KBM-7 (cell line): ENCODE measurements at places on chromosomes 1 and 21.

DNA sequence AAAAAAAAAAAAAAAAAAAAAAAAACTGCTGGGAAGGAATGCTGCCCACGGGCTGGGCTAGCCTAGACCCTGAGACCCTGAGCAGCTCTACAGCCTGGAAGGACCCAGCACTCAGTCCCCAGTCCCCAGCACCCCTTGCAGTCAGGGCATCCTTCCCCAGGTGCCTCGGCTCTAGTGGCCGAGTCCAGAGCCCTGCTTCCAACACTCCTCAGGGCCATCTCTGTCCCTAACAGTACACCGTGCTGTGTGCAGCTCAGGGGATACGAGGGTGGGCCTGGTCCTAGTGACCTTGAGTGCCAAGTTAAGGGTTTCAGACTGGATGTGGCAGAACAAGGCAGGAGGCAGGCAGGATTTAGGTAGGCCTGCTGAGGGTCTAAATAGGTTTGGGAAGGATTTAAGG is 50.2 kb upstream of the LRP8 start:
- no peak for DNase-seq

GRCh38 chr1:160911441-160911840 is 26.5 kb upstream of the ITLN1 start:
- DNase-seq: no peak

DNA sequence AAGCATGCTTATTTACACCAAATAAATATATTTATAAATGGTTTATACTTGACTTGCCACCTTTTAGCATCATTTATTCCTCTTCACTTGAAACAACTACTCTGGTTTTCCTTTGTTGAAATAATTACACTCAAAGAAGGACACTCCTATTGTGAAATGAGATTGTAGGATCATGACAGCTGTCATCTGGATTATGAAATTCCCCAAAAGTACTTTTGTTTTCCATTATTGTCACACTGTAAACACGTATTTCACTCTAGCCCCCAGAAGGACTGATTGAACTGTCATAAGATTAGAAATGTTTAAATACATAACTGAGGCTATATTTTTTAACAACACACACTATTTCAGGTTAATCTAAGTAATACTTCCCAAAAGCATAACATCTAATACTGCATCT is 593.8 kb downstream of the LRRIQ3 start:
- DNase-seq: no peak

- DNase-seq: no peak
Measured at GRCh38 chr1:18300376-18300775, 180.4 kb upstream of the KLHDC7A start.

DNA sequence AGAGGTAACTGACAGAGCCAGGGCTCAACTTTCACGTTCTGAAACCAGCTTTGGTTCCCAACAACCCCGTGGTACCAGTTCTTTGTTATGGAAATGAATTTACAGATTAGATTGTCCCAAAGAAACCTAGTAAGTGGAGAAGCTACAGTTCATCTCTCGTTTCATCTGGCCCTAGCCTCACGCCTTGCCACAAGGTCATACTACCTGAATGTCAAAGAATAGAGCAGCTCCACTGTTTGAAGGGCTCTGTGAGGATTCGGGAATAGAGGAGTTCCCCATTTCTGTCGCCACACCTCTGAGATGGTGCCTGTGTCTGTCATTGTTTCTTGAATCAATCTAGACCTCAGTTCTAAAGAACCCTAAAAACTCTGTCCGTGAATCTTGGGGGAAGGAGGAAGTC is 15.0 kb upstream of the CDC42 start:
- DNase-seq: no peak

GRCh38 chr1:227093309-227093708 is 153.2 kb downstream of the COQ8A start:
- no peak for DNase-seq

DNA sequence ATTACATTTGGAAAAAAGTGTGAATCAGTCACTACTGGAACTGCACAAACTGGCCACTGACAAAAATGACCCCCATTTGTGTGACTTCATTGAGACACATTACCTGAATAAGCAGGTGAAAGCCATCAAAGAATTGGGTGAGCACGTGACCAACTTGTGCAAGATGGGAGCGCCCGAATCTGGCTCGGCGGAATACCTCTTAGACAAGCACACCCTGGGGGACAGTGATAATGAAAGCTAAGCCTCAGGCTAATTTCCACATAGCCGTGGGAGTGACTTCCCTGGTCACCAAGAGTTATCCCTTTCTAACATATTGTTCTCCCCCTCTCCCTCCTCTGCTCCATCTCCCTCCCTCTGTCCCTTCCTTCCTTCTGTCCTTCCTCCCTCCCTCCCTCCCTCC is 47.7 kb upstream of the RHOU start:
- no peak for DNase-seq

- DNase-seq: no peak
Measured at GRCh38 chr1:78291872-78292271, 198.9 kb upstream of the PTGFR start.

DNA sequence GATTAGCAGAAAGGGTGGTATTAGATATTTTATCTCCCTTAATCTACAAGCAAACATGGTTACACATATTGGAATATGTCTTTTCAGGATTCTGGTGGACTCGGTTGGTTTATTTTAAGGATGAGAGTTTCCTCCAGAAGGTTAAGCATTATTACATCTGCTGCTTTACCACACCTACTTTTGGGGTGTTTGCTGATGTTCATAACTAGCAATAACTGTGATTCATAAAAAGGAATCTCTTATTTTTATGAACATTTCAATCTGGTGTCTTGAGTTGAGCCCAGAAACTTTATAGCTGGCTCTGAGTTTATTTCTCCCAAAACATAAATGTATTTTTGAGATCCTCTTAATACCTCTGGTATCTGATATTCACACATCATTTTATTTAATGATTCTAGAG is 82.7 kb downstream of the LRRC8D start:
- no peak for DNase-seq

GRCh38 chr1:157151073-157151472 is 12.9 kb upstream of the ETV3 start:
- no peak for DNase-seq

DNA sequence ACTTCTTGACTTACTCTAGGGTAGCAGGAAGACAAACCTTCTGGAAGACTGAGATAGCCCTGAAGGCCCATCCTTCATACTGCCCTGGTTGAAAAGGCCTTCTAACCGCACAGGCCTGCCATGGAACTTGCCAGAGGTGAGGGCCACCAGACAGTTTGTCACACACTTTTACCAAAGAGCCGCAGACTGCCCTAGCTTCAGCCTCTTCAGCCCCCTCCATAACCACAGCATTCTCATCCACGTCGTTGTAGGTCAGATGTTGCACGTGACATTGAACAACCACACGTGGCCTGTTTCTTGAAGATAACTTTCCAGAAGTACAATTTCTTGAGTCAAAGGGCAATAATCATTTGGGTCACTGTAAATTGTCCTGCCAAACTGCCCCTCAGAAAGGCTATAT is 18.9 kb downstream of the ZNF362 start:
- DNase-seq: no peak

- DNase-seq: no peak
Measured at GRCh38 chr1:98989556-98989907, 15.1 kb downstream of the PLPPR5 start.

GRCh38 chr1:174800216-174800851 is 199.4 kb upstream of the CACYBP start:
- no peak for DNase-seq

DNA sequence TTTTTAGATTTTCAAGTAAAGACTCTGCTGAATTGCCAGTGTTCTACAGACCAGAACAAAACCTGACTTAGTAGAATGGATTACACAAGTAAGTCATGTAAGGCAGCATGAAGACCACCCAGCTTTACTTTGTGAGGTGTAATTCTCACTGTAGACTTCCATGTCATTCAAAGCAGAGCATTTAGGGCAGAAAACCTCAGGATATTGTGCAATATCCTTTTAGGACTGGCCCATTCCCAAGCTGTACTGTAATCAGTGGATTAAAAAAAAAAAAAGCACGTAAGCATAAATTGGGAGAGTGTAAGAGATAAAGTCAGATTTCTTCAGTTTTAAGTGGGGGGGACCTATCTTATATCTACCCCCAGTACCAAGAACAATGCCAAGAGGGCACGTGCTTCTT is 380.5 kb upstream of the PRMT6 start:
- DNase-seq: peak; percentile 10

DNA sequence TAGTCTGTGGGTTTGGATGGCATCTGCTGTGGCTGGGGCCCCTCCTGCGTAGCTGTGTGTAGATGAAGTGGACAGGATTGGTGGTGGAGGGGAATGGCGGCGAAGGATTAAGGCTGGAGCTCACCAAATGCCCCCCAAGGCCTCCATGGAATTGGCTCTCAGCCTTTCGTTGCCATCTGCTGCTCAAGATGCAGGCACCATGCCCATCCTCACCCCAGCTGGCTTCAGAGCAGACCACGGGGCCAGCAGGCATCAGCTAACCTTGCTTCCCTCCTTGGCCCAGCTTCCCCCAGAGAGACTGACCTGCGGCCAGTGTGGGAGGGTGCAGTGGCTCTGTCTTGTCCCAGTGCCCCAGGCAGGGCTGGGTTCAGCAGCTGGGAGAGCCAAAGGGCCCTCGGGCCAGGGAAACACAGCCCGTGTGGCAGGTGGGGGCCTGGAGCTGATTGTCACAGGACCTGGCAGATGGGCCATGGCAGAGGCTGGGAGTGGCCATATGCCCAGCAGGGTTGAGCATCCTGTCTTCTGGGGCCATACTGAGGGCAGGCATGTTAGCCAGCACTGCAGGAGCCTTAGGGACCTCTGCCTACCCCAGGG is 66.8 kb upstream of the ACTL8 start:
- DNase-seq: no peak
